ENCODE measurements at places on chromosomes 2 and 18. TPM values are rescaled to one million over a fixed set of nuclear protein-coding genes. Genes with fewer than 3 reads are reported as not detected.

The FTCDNL1 gene
- 2.9 TPM for total RNA-seq

The NR4A2 gene
- total RNA-seq: 1.8 TPM

The UGT1A4 gene
- total RNA-seq: not detected

The NOSTRIN gene
- total RNA-seq: 13.3 TPM

The C2orf81 gene
- total RNA-seq: 1.4 TPM

- no peak for DNase-seq
These were observed 455.9 kb upstream of the UBE2E3 start for GRCh38 chr2:180524499-180524898.

- no peak for DNase-seq
These were observed 139.9 kb upstream of the EPAS1 start for GRCh38 chr2:46157072-46157965.

DNA sequence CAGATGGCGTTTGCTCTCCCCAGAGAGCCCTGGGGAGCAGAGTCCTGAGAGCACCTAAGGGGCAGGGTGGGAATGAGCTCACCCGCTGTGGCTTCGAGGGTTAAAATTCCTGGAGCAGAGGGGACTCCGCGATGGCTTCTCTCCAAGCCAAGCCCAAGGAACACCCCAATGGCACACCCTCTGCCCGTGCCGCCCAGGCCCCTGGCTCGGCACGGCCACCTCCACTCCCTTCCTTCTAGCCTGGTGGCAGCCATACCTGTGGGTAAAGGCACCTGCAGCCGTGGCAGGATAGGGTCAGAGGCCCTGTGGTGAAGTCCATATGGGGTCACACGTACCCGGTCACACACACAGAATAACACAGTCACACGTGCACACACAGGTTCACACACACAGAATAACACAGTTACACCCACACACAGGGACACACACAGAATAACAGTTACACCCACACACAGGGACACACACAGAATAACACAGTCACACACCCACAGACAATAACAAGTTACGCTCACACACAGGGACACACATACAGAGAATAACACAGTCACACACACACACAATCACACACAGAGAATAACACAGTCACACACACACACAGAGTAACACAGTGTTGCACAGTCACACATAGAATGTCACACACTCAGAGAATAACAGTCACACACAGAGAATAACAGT, 50.5 kb downstream of the RAMP1 start:
- peak; percentile 52 for DNase-seq

DNA sequence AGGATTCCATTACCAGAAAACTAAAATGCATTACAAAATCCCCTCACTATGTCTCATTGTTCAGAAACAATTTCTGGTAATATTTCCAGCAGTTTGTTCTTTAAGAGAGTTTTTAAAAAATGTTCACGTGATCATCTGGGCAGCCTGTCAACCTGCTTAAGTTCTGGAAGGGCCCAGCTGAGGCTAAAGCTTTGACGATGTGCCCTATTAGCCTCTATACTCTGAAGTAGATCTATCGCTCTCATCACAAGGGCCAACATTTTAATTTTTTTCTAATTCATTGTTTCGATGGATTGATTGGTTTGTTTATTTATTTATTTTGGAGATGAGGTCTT, 205.8 kb downstream of the PRKCE start:
- DNase-seq: no peak

GRCh38 chr18:54415086-54415485, 57.4 kb downstream of the C18orf54 start:
- no peak for DNase-seq

DNA sequence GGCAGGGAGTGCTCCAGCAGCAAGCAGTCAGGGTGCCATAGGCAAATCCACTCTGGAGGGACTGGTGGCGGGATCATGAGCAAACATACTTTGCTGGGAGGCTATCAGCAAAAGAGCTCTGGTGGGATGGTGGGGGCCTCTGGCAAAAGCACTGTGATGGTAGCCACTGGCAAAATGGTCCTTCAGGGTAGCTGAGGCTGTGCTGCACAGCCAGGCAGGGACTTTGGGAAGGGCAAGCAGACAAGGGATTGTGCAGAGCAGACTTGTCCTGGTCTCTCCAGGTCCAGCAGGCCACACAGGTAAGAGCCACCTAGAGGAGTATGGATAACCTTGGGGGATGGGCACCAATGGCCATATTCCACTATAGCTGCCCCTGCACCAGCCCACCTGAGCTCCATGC, 129.4 kb upstream of the OTOS start:
- no peak for DNase-seq

DNA sequence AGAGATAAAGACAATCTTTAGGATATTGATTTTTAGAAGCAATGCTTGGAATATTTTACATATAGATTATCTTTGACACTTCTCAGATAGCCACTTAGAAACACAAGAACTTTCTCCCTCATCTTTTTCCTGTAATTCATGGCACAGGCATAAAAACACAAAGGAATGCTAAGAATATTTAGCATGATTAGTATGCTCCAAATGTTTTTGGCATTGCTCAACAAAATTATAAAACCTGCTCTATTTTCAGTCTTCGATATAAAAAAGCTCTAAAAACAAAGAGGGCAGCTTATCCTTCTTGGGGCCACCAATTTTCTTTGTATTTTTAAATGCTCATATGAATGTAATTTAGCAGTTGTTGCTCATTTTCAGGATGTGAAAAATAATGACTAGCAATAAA, 90.8 kb downstream of the RAD51AP2 start:
- DNase-seq: no peak

GRCh38 chr2:23657371-23657770, 269.6 kb downstream of the ATAD2B start:
- DNase-seq: no peak

- peak; percentile 44 for DNase-seq
These were observed 19.1 kb downstream of the HDAC4 start for GRCh38 chr2:239381709-239382134.

All from sigmoid colon (tissue), 7 donors.